ENCODE measurements at places on chromosomes 11 and 22. TPM values are rescaled to one million over a fixed set of nuclear protein-coding genes. Genes with fewer than 3 reads are reported as not detected.

ADORA2A gene
- 1.1 TPM for total RNA-seq

MMP13 gene
- not detected for total RNA-seq

PTPRCAP gene
- 0.24 TPM for total RNA-seq

C22orf39 gene
- total RNA-seq: 21.0 TPM
